Activated T-helper 1 cell treated with Interleukin-2 at 50 U/mL for 16 hours (primary cell): ENCODE measurements at places on chromosomes 1 and 21.

DNA sequence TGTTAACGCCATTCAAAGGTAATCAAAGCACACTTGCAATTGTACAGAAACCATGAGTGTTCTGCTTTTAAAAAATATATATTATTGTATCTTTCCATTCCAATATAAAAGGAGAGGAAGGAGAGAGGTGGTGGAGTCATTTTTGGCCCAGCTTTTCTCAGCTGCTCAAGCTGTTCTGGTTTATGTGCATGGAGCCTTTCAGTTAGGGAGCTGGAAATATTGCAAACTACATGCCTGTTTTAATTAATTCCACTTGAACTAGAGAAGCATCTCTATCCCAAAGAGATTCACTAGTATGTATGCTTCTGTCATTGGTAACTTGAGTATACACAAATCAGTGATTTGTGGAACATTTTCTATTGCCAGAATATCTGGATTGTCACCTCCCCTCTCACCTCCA lies 28.5 kb upstream of the C1orf105 start:
- no peak for DNase-seq

DNA sequence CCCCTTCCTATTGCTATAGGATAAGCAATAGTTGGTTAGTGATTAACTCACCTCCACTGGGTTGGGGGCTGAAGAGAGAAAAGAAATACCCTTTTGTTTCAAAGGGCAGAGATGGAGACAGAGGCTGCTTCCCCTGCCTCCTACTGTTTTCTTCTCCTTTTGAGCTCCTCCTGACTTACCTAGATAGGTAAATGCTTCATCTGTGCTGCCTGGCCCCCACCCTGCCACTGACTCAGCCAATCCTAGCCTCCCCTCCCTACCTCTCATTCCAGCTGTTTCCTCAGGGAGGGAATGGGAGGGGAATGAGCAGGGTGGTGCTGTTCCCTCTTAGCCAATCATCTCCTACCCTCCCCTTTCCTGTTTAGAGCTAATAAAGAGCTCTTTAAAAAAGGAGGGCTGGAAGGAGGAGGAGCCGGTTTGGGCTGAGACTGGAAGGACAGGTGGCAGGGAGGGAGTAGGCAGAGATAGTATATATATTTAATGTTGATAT lies at the start of gene C1orf116:
TSS of gene C1orf116 (minus strand) at position 229 of the 490 bp plus-strand sequence. CDS start 5,158 bp downstream, outside the sequence.
- DNase-seq, result no peak

- no peak for DNase-seq
These were observed 26.3 kb downstream of the AGMAT start for GRCh38 chr1:15558516-15558915.

- DNase-seq, result no peak
These were observed 909.1 kb downstream of the NCAM2 start for GRCh38 chr21:21907271-21907670.

GRCh38 chr1:4944072-4944471 lies 289.7 kb downstream of the AJAP1 start:
- no peak for DNase-seq

DNA sequence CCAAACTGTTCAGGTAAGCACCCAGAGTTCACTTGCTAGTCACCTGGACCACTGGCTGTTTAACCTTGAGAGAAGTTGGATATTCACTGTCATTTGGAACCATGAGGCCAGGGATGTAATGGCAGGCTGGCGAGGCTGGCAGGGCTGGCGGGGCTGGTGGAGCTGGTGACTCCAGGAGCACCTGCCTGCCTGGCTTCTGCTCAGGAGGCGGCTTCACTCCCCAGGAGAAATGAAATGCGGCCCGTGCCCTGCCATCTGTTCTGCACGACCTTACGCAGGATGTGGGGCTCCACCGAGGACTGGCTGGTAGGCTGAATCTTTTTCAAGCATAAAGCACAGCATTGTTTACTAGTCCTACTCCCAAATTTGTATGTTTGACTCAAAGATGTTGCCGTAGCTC lies 22.7 kb upstream of the MX1 start:
- DNase-seq, result no peak

DNA sequence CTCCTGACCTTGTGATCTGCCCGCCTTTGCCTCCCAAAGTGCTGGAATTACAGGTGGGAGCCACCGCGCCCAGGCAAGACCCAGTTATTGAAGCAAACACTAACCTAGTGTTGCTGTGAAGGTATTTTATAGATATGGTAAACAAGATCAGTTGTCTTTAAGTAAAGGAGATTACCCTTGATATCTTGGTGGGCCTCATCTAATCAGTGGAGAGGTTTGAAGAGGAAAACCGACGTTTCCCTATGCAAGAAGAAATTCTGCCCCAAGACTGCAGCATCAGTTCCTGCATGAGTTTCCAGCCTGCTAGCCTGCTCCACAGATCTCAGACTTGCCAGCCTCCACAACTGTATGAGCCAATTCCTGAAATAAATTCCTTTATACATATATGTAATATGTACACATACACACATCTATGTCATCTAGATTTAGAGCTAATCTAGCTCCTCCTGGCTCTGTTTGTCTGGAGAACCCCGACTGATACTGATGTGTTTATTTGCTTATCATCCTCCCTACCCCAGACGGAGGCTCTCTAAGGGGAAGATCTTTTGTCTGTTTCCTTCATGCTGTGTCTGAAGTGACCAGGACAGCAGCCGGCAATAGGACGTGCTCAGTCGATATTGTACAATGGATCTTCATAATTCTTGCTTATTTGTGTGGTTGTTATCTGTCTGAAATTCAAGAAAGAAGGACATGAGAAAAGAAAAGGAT lies 90.9 kb downstream of the IER5 start:
- DNase-seq, result no peak

DNA sequence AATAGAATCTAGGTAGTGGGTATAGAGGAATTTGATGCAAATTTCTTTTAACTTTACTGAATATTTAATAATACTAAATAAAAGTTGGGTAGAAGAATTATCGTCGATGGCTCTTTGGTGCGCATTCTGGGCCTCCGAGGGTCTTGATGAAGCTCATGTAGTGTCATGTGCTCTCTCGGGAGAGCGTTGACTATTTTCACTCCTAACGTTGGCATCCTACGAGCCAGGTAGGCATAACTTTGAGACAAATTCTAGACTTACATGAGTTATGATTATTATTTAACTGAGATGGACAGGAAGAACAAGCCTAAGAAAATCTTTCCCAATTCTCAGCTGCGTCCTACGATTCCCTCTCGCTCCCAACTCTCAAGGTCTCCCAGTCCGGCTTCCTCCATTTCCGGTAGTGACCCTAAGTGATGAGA lies 550 bp upstream of the PCAT6 start:
- DNase-seq, result no peak

GRCh38 chr1:156217871-156218270 lies 5.1 kb downstream of the PMF1 start:
- DNase-seq, result no peak

GRCh38 chr1:157241185-157241538 lies 103.0 kb upstream of the ETV3 start:
- no peak for DNase-seq

GRCh38 chr1:208653426-208653825 lies 409.2 kb upstream of the PLXNA2 start:
- no peak for DNase-seq

DNA sequence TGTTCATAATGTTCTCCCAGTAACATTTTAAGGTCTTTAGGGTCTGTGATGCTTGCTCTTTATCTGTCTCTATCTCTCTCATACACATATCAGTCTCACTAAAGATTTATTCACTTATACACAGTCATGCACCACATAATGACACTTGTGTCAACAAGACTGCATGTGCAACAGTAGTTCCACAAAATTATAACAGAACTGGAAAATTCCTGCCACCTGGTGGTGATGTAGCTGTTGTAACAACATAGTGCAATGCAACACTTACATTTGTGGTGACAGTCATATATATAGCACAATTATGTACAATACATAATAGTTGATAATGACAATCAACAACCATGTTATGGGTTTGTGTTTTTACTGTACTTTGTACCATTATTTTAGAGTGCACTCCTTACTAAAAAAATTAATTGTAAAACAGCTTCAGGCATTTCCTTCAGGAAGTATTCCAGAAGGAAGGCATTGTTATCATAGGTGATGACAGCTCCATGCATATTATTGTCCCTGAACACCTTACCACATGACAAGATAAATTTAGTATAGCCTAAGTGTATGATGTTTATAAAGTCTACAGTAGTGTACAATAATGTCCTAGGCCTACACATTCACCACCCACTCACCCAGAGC lies 8.1 kb downstream of the TDRD5 start:
- no peak for DNase-seq

DNA sequence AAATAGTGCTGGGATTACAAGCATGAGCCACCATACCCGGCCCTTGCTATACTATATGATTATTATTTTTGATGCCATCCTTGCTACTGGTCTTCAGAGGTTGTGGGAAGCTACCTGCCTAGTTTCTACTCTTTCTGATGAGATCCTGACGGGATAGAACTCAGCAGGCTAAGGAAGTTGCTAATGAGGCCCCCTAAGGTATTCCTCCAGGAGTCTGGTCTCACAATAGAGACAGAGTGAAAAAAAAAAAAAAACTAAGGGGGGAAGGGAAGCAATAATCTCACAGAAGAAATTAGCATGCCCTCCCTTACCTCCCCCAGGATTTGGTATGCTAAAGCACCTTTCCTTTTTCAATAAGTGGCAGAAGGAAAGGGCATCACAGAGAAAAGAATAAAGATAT lies 17.6 kb downstream of the INTS3 start:
- no peak for DNase-seq

- DNase-seq, result no peak
These were observed 1.5 kb upstream of the ETS2 start for GRCh38 chr21:38804030-38804788.

DNA sequence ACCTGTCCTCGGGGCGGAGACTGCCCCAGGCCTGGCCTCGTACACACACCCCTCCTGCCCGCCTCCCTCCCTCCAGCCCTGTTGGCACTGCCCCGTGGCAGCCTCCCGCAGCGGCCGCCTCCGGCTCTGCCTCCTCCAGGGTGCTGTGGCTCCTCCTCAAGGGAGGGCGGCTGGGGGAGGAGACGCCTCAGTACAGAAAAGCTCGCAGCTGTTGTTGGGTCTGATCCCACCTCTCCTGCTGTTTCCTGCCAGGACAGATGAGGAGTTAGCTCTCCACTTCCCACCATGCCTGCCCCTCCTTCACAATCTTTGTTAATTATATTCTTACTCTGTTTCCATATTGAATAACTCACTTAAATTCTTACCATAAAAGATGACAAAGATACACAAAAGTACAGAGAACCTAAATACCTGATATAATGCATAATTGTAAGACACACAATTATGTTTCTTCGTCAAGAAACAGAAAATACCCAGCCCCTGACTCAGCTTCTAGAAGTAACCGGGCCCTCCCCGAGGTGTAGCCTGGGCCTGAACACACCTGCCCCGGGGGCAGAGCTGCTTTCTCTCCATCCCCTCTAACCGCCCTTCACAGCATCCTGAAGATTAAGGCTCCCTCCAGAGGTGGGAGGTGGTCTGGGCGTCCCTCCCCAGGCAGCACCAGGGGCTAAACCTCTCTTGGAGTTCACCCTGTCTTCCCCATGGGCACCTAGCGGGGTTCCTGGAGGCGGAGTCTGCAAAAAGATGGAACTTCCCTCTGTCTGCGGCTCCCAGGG lies 30.6 kb upstream of the COL6A1 start:
- DNase-seq, result no peak

- no peak for DNase-seq
These were observed 15.9 kb downstream of the LZIC start for GRCh38 chr1:9927259-9927658.

- DNase-seq, result no peak
These were observed 52.4 kb downstream of the SLC45A1 start for GRCh38 chr1:8370046-8370881.

DNA sequence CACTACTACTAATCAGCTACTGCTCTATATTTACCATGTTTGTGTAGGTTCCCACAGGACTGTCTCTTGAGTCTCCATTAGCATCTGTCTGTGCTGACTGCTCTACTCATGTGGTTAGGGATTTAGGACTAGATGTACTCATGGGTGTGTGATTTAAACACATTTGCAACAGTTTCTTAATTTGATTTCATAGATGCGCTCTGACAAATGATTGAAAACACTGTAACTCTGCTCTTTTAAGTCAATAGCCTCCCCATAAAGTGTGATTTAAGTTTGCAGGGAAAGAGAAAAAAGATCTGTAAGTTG lies 809.3 kb downstream of the NCAM2 start:
- no peak for DNase-seq

GRCh38 chr1:12099610-12100009 lies 36.5 kb downstream of the TNFRSF8 start:
- DNase-seq, result no peak

GRCh38 chr1:195574511-195574910 lies 1033.7 kb downstream of the KCNT2 start:
- DNase-seq, result no peak

GRCh38 chr1:24830680-24831272 lies 85.5 kb downstream of the CLIC4 start:
- DNase-seq, result no peak

- no peak for DNase-seq
These were observed at the start of gene LEFTY2 for GRCh38 chr1:225941187-225941941. TSS of gene LEFTY2 (minus strand) at chr1:225941220. CDS start at chr1:225941140, 80 bp downstream.

DNA sequence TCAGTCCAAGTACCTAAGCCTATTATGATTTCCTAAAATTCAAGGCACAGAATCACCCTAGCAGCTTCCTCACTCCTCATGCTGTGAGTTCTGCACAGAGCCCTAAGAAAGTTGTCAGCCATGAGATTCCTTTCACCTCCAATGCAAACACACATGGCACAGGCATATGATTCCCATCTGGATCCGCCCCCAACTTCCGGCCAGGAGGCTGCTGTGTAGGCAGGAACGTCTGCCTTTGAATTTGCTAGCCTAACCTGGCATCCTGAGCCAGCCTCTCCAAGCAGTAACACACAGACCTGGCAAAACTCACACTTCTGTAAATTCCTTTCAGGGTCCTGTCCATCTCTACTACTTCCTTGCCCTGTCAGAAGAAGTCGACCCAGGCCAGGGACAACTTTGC lies 521.1 kb upstream of the BEND5 start:
- DNase-seq, result no peak

DNA sequence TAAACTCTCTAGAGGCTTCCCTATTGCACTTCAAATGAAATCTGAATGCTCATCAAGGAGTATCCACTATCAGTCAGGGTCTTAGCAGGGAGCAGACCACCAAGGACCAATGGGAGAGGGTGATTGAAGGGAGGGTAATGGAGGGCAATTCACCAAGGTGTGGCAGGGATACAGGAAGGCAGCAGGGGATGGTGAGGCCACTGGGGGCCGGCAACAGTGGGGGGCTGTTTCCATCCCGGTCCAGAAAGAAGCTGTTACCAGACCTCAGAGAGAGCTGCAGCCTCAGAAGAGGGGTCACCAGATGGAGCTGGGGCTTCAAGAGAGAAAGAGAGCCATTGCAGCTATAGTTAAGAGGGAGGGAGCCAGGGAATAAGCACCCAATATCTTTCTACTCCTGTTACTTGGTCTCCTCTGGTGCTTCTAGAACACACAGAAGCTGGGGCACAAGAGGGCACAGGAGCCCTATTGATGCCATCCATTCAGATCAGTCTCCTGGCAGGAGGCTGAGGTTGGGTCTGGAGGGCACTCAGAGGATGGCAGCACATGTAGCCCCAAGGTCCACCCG lies 417.6 kb downstream of the PTPRU start:
- no peak for DNase-seq

GRCh38 chr1:226634166-226634588 lies 85.6 kb downstream of the STUM start:
- DNase-seq, result peak; percentile 65

GRCh38 chr1:8082945-8083344 lies 56.8 kb upstream of the ERRFI1 start:
- DNase-seq, result no peak
